Left kidney (tissue), 8 donors: ENCODE measurements at places on chromosomes 2 and 18. TPM values are rescaled to one million over a fixed set of nuclear protein-coding genes. Genes with fewer than 3 reads are reported as not detected.
A peak's percentile ranks its signal among the peaks of the same experiment; 100 is the strongest.

Gene CRYGC
- not detected for polyA plus RNA-seq

Gene SCYGR4
- polyA plus RNA-seq, result not detected

GRCh38 chr2:71226096-71226964 is 573 bp downstream of the PAIP2B start:
- DNase-seq, result peak; percentile 41

DNA sequence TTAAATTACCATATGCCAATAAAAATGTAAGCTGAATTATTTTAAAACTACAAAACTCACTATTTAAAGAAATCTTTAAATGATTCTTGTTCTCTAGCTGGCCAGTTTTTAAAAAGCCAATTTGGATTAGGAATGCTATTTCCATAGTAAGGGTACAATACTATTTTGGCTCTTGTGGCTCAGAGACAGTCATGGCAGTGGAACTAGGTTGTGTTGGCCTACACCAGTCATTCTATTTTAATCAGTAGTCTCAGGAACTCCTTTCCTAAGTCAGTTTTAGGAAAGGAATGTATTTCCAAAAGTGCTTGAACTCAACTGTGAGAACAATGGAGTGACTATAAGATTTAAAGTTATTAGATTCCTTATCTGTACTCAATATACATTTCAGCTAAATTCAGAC is 5.9 kb downstream of the BOLL start:
- DNase-seq, result no peak

- no peak for DNase-seq
These were observed 708.4 kb downstream of the RNF144A start for GRCh38 chr2:7625392-7626138.

DNA sequence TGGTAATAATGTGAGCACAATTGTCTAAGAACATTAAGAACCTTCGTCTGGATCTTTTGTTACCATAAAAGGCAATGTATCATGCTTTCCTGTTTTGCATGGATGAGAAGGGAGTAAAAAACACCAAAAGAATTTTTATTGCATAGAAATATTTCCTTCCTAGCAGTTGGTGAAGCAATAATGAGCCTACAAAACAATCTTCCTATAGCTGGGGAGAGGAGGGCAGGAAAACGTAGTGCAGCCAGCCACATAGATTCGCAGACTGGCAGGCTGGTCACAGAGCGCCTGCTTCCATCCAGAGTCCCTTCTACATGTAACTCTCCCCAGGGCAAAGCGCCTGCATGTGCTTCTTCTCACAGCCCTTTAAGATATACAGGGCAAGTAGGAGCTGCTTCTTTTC is 190.4 kb downstream of the BABAM2 start:
- peak; percentile 44 for DNase-seq

DNA sequence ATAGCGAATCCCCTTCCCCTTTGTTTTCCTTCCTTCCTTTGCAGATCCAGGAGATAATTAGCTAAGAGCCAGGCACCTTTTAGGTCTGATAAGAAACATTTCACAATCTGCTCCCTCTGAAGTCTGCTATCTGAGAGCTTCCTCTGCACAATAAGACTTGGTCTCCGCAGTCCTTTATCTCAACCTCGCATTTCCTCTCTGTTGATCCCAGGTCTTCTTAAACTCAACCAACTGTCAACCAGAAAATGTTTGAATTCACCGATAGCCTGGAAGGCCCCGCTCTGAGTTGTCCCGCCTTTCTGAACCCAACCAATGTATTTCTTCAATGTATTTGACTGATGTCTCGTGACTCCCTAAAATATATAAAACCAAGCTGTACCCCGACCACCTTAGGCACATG is 78.4 kb upstream of the CTDP1 start:
- no peak for DNase-seq

DNA sequence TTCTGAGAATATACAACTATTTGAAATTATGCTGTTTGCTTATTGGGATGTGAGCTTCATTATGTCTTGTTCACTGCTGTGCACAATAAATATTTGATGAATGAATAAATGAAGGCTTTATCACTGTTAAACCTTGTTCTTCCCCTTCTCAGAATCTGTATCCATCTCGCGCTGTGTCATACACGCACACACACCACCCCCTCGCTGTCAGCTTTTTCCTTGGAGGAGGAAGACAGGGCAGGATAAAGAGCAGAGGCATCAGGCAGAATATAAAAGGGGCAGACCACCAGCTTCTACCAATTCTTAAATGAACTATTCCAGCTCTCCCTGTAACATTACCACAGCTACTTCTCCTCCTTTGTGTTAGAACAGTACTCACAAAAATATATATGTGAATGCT is 75.0 kb downstream of the CD226 start:
- DNase-seq, result no peak
